HFF-Myc (cell line): ENCODE measurements at places on chromosomes 12 and 14.

DNA sequence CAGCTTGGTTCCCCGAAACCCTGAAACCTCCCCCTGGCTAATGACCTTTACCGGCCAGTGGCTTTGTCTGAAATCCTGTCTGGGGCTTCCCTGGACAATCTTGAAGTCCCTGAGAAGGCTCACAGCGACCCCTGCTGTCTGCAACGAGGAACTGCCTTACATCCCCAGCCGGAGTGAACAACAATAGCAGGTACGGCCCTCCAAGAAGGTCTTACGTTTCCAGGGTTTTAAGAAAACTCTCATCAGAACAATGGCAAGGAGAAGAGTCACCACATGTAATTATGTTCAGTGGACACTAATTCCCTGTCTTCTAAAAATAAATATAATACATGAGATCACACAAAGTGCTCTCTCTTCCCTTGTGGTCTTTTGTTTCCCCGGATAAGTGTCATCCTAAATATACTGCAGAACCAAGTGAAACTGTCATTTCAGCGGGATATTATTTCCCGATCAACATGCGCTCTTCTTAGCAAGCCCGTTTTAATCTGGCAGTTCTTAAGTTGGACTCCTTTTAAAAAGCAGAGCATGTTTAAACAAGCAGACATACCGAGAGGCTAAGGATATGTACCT lies 53.3 kb downstream of the RBM19 start:
- DNase-seq, result peak; percentile 31

- no peak for DNase-seq
Observed at GRCh38 chr12:101714877-101715444, 17.5 kb downstream of the CHPT1 start.

- no peak for DNase-seq
Observed at GRCh38 chr14:20441461-20441860, 5.5 kb upstream of the KLHL33 start.

DNA sequence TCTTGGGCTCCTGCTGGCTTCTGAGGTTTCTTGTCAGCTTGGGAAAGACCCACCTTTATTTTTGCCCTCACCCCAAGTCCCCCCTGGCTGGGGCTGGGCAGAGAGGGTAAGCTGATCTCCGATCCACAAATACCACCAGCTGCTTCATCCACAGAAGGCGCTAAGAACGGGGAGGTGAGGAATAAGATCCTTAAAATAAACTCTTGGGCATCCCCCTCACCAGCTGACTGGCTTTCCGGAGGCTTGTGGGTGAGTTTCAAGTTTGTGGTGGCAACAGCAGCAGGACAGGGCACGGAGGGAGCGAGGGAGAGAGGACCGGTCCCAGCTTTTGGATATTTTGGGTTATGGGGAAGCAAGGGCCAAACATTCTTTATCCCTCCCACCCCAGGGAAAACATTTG lies 20.8 kb upstream of the HSPB8 start:
- DNase-seq, result no peak

DNA sequence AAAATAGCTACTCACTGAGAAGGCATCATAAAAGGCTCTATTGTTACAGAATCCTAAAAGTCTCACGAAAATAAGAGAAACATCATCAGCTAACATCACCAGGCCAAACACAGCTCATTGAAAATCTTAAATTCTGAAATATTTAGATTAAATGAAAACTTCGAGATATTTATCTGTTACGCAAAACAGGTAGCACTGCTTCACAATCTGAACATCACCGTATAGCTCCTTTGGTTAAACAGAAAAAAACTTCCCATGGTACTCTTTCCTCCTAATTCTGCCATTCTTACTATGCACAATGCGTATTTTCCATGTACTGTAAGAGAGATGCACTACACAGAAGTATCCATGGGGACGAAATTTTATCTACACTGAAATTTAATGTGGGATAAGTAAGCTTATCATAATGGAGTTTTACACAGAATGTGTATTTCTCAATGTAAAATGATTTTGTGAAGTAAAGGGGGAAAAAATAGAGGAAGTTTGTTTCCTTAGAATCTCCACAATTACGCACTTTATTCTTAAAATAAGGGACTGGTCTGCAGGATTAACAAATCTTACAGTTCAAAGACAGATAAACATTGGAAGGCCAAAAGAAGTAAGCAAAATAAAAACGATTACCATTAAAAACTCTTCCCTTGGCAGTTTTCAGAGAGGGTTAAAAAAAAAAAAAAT lies 1.9 kb downstream of the SGPP1 start:
- no peak for DNase-seq

DNA sequence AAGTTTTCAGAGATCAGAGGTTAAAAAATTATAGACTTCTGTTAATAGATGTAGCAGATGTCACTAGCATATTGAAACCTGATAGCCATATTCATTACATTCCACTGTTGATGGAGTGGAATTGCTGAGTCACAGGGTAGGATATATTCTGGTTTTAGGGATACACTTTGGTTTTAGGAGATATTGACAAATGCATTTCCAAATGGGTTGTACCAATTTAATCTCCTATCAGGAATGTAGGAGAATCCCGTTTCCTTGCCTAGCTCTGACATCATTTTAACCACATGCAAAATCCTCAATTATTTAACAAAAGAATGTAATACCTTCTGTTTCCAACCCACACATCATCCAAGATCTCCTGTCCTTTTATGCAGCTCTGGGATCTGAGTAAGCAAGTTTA lies 30.7 kb upstream of the ESR2 start:
- DNase-seq, result peak; percentile 43

GRCh38 chr14:103867523-103867953 lies 20.2 kb upstream of the PPP1R13B start:
- no peak for DNase-seq

DNA sequence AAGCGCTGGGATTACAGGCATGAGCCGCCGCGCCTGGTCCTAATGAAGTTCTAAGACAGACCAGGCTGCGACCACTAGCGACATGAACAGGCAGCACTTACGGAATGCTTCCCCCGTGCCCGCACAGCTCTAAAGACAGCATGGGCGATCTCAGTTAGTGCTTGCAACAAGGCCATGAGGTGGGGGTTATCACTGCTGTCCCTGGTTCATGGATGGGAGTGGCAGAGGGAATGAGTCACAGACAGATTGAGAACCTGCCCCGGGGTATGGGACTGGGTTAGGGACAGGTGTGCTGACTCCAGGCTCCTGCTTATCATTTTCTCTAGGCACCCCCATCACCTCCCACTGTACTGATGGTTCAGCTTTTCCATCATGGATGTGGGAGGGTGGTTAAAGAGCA lies 160.9 kb downstream of the VRK1 start:
- no peak for DNase-seq

DNA sequence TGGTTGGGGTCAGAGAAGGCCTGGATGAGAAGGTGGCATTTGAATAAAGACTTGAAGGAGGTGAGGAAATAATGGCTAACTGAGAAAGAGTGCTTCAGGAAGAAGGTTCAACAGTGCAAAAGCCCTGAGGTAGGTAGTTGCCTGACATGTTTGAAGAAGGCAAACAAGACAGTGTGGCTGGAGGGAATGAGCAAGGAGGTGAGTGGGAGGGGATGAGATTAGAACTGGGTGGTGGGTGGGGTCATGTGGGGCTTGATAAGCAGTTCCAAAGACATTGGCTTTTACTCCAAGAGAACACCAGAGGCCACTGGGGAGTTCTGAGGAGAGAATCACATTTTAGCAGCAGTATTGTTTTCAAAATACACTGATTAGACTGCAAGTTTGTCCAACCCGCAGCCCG lies 50.5 kb downstream of the HSPB8 start:
- DNase-seq, result no peak

DNA sequence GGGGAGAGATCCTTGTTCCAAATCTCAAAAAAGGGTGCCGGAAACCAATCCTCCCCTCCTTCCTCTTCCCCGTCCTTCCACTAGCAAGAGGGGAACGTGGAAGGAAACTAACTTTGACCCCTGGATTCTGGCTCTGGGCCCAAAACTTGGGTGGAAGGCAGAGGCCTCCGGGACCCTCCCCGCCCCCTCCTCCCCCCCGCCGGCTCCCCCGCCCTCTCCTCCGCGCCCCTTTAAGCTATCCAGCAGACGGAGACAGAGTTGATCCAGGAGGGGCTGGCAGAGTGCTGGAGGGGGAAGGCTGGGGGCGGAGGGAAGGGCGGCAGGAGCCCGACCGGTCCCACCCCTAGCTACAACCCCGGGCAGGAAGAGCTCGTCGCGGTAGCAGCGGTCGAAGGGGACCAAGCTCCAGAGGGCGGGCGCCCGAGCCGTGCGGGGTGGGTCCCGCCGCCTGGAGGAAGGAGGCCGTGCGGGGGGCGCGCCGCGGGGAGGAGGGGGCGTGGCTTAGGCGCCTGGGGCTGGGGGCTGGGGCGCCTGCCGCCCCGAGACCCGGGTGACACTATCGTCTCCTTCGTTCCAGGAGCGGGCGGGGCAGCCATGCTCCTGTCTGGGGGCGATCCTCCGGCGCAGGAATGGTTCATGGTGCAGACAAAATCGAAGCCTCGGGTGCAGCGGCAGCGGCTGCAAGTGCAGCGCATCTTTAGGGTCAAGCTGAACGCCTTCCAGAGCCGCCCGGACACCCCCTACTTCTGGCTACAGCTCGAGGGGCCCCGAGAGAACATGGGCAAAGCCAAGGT lies at the start of gene NYNRIN:
Gene NYNRIN, plus strand, starts transcription at position 351 of the 794 bp plus-strand sequence. Its CDS starts 244 bp downstream, at position 595.
- no peak for DNase-seq

- DNase-seq, result peak; percentile 63
Observed at GRCh38 chr14:34053666-34054065, 102.8 kb upstream of the EGLN3 start.

DNA sequence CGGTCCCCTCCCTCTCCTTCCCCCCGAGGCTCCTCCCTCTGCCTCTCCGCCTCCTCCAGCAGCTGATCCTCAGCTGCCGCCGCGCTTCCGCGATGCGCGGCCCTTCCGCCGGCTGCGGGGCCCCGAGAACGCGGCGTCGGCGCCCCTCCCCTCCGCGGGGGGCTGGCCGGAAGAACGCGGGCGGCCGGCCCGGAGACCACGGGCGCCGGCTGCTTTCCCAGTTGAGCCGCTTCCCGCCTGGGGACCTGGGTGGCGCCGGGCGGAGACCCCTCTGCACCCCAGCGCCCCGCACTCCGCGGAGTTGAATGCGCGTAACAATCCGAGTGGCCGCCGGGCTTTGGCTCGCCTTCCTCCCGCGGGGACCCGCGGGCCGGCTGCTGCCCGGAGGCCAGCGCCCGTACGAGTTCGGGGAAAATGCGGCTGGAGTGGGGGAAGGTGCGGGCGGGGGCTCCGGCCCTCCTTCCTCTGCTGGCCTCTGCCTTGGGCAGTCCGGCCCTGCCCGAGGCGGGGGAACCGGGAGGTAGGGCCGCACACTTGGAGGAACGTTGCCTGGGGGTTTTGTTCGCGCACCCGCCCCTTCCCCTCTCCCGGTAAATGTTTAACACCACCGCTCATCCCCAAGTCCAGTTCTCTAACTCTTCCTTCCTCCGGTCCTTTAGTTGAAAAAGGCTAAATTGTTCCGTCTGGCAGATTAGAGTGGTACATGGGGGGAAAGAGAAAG lies 393 bp upstream of the DCAF5 start:
- peak; percentile 61 for DNase-seq

- DNase-seq, result no peak
Observed at GRCh38 chr12:49126852-49127763, 4.1 kb downstream of the TUBA1B start.

DNA sequence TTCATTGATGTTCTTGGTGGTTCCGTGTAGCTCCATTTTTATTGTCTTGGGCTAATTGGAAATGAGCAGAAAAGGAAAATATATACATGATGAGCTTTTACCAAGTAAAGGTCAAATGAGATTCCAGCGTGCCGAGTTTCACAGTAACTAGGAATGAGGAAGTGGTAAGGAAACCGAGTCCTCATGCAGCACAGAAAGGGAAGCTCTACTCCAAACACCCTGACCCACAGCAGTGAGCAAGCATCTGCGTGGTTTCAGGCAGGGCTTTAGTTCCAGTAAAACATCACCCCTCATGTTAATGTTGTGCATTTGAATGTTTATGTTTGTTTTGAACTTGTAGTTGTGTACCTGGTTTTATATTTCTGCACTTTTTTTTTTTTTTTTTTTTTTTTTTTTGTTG lies 208.0 kb downstream of the SLC41A2 start:
- peak; percentile 27 for DNase-seq

DNA sequence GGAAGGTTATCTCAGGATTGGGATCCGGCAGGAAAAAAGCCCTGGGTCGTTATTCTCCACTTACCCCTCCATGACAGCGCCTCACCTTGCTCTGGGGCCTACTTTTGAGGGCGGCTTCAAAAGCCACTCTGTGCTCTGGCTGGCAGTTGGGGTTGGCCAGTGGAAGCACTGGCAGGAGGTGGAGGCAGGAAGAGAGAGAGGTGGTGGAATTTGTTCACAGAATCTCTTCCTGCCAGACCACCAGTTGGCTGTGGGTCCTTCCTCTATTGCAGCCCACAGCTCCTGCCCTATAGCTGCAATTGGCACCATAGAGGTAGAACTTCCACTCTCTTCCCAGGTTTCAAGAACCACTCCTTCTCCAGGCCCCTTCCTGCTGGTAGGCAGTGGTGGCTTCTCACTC lies 32.7 kb upstream of the SDR39U1 start:
- no peak for DNase-seq

GRCh38 chr12:117907108-117907689 lies 61.6 kb downstream of the KSR2 start:
- DNase-seq, result no peak

GRCh38 chr12:58765653-58766512 lies 154.4 kb downstream of the LRIG3 start:
- DNase-seq, result no peak

DNA sequence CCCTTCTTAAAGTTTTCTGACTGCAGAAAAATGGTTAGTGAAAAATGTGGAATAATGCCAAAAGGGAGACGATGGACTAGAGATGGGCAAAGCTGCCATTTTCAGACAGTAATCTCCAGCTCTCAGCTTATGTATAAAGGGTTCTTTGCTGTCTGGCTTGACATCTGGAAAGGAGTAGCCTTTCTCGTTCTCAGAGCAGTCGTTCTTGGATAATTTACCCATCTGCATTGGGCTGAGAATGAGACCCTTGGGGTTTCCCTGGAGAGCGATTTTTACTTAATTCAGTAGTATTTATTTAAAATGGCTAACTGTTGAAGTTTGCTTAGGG lies 1.2 kb downstream of the NUDT4 start:
- peak; percentile 10 for DNase-seq

- peak; percentile 27 for DNase-seq
Observed at GRCh38 chr12:92827836-92828431, 101.2 kb downstream of the EEA1 start.

- DNase-seq, result no peak
Observed at GRCh38 chr12:3821441-3821840, 51.8 kb downstream of the PARP11 start.

DNA sequence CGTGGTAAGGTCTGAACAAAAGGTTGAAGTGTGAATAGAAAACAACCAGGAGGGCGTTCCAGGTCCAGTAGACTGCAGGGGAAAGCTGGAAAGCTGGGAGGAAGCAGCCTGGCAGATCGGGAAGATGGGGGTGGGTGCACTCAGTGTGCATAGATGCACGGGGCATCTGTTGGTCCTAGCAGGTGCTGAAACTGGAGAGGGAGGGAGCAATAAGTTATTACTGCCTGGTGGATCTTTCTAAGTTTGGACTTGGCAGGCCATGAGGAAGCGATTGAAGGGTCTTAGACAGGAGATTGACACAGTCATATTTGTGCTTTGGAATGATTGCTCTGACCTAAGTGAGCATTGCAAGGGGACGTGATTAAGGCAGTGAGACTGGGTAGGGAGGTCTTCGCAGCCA lies 194.4 kb downstream of the EFCAB11 start:
- no peak for DNase-seq
